Spinal cord (tissue), 10 donors: ENCODE measurements at places on chromosomes 4 and X. TPM values are rescaled to one million over a fixed set of nuclear protein-coding genes. Genes with fewer than 3 reads are reported as not detected.

Gene UNC5C
- 11.3 TPM for polyA plus RNA-seq

Gene GBA3
- polyA plus RNA-seq: 0.50 TPM

Gene AMOT
- 25.8 TPM for polyA plus RNA-seq

Gene CLDN22
- polyA plus RNA-seq: 1.5 TPM

Gene TCP11X2
- polyA plus RNA-seq: 0.43 TPM

Gene RNF128
- polyA plus RNA-seq: 5.7 TPM

Gene TCEANC
- 6.0 TPM for polyA plus RNA-seq
